ENCODE measurements at places on chromosomes 1 and 21. TPM values are rescaled to one million over a fixed set of nuclear protein-coding genes. Genes with fewer than 3 reads are reported as not detected.

DNA sequence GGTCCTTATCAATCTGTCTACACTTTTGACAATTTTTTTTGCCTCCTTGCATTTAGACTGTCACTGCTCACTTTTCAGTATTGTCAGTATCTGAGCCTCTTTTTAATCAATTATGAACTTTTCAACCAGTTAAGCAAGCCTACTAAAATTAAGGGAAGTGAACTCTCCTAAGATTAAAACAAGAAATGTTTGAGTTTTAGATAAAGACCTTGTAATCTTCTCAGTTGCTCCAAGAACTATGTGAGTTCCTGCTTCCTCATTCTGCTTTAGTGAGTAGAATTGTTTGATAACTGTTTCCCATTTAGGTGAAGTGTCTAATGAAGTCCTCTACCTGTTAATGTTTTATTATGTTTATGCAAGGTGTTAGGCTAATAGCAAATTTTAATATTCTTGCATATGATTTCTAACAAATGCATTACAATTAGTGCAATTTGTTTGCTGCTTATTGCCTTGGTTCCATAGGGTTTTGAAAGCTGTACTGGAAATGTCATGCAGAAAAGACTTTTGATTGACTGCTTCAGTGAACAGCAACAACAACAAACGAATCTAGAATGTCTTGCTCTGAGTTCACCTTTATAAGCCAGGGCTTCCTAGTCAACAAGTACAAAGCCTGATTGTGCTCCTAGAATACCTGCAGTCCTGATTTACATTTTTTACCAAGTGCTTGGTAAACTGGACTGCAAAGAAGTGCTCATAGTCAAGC is 40.9 kb downstream of the PLA2G4A start:
- no peak for DNase-seq

- no peak for DNase-seq
Observed at GRCh38 chr21:16116069-16116468, 386.3 kb downstream of the USP25 start.

DNA sequence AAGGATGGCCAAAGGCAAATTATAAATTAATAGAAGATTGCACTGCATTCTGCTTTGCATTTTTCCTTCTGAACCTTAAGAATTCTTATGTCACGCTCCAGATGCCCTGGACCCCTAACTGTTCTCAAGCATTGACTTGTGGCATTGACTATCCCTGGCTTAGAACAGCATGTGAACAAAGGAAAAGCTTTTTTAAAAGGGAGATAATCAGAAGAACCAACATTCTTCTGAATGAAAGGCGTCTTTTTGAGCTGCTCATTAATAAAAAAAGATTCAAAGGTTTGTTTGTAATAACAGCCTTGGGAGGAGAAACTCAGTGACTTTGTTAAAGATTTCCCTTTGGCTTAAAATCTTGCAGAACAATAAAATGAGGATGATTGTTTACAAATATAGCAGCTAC is 105.5 kb downstream of the TNNI3K start:
- DNase-seq, result no peak

GRCh38 chr1:14725695-14726094 is 127.2 kb downstream of the KAZN start:
- DNase-seq, result no peak

DNA sequence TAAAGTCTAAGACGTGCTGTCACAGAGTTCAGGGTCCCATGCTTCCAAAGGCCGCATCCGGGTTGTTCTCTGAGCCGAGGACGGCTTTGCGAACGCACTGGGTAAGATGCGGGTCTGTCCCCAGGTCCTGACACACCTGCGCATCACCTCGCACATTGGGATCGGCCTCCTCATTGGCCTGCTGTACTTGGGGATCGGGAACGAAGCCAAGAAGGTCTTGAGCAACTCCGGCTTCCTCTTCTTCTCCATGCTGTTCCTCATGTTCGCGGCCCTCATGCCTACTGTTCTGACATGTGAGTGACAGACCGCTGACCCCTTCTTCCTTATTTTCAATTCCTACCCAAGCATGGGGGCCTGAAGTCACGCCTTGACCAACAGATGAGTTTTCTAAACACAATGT is 25.3 kb downstream of the TFF3 start:
- no peak for DNase-seq

GRCh38 chr1:7931446-7931812 is 9.2 kb downstream of the TNFRSF9 start:
- no peak for DNase-seq

GRCh38 chr21:43341378-43342161 is 85.4 kb downstream of the SIK1 start:
- no peak for DNase-seq

- no peak for DNase-seq
Observed at GRCh38 chr1:186682736-186683135, 2.5 kb upstream of the PTGS2 start.

- no peak for DNase-seq
Observed at GRCh38 chr1:109610609-109611307, 8.7 kb downstream of the GNAT2 start.

DNA sequence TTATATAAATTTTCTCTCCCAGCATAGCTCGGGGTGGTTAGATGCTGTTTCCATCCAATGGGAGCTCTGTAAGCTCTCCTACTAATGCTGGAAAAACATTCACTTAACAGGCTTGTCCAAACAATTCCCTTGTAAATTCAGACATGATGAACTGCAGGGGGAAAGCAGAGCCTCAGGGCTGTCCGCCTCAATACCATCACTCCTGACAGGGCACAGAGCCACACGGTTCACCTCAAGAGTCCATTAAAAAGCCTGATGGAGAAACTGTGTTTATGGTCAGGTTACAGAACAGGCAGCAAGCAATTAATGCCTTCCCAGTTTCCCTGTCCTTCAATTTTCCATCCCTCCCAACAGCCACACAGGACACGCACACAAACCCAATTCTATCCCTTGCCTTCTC is 171.0 kb downstream of the BRINP2 start:
- DNase-seq, result no peak

GRCh38 chr1:51000651-51001050 is 30.6 kb downstream of the CDKN2C start:
- DNase-seq, result no peak

DNA sequence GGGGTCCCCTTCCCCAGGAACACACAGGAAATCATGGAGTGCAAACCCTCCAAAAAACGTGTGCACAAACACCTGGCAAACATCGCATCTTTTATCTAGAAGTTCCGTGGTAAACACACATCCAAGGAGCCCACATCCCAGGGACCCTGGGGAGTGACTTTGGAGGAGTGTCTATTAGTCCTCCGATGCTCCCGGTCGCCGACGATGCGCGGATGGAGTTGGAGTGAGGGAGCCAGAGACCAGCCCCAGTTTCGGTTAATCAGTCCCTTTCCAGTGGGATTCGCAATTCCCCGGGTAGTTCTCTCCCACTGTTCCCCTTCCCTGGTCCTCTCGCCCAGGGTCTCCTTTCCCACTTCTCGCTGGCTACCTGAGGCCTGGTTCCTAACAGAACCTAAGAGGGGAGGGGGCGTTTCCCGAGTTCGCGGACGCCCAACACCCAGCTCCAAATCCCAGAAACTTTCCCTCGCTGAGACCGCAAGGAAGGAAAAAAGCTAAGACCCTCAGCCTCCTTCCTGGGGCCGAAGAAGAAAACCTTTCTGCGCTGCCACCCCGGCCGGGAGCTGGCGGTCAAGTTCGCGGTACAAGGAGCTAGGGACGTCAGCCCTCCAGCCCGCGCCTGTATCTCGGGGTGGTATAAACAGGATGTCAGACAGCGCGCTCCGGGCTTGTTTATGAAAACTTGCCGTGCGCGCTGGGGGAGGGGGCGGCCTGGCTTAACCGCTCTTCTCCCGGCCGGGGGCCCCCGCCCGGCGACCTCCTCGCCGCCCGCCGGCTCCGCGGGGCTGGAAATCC is 787 bp downstream of the JAK1 start:
- peak; percentile 35 for DNase-seq

GRCh38 chr1:241749945-241750695 is 97.9 kb upstream of the EXO1 start:
- no peak for DNase-seq

DNA sequence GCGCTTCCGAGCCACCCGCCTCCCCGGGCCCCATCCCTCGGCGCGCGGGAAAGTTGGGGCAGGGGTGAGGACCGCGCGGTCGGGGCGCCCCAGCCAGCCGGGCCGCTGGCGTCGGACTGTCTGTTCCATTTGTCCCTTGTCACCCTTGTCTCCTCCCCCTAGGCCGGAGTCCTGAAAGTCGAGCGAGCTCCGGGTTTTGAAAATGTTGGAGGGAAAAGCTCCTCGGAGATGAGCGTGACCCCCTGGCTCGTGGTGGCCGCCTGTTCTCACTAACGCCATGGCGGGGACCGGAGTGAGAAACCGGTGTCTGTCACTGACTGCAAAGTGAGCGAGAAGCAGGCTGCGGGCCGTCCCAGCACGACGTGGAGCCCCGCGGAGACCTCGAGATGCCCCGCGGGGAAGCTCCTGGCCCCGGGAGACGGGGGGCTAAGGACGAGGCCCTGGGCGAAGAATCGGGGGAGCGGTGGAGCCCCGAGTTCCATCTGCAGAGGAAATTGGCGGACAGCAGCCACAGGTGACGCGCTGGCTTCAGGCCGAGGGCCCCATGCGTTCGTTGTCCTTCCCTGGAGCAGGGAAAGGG is 491 bp downstream of the PER3 start:
- DNase-seq, result no peak

GRCh38 chr1:115310581-115311473 is 27.2 kb downstream of the NGF start:
- DNase-seq, result no peak

DNA sequence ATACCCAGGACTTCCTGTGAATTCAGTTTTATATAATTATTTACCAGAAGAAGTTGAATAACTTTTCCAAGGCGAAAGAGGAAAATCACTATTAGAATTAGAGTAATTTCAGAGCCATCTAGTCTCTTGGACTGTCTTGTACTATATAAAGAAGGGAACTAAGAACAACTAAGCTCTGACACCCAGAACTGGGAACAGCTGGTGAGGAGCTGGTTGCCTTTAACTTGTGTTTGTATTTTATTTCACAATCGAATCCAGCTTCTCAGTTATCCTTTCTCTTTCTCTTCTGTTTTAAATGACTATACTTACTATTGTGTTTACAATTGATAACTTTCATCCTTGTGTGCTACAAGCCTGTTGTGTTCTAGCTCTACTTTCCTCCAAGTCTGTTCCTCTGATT is 8.4 kb downstream of the SNX27 start:
- no peak for DNase-seq

DNA sequence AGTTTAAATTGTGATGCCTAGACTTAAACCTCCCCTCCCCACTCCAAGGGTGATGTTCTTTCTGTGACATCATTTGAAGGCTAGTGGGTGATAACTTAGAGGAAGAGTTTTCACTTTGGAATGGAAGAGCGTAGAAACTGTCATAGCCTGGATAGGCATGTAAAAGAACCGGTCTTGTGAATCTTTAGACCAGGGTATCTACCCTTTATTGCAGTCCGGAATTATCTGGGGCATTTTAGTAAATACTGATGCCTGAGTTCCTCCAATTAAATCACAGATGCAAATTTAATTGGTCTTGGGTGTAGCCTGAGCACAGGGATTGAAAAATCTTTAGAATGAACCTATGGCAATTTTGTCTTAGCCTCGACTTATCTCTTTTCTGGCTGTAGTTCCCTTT is 24.7 kb downstream of the MAN1C1 start:
- no peak for DNase-seq

- peak; percentile 82 for DNase-seq
Observed at GRCh38 chr1:26723013-26723991, 27.5 kb downstream of the ARID1A start.

- no peak for DNase-seq
Observed at GRCh38 chr1:53755874-53756273, 16.9 kb upstream of the GLIS1 start.

DNA sequence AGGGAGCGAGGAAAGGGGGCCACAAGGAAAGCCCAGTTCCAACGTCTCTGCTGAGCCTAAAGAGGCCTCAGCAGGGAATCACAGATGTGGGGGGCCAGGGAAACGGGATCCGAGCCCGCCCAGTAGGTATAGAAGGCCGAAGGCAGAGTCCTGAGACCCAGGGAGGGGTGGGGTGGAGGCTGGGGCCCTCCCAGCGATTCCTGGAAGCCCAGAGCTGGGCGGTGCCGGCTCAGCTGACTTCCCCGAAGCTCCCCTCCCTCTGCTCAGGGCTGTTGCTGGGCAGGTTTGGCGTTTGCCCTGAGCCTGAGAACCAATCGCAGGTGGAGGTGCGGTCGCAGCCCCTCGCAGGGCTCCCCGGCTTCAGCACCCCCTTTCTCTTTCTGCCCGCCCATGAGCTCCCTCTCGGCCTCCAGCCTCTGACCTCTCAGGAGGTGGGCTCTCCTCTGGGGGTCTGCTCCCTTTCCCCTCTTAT is 12.8 kb downstream of the ADAMTSL4 start:
- DNase-seq, result peak; percentile 94

GRCh38 chr1:75067975-75068374 is 66.2 kb upstream of the LHX8 start:
- DNase-seq, result no peak

DNA sequence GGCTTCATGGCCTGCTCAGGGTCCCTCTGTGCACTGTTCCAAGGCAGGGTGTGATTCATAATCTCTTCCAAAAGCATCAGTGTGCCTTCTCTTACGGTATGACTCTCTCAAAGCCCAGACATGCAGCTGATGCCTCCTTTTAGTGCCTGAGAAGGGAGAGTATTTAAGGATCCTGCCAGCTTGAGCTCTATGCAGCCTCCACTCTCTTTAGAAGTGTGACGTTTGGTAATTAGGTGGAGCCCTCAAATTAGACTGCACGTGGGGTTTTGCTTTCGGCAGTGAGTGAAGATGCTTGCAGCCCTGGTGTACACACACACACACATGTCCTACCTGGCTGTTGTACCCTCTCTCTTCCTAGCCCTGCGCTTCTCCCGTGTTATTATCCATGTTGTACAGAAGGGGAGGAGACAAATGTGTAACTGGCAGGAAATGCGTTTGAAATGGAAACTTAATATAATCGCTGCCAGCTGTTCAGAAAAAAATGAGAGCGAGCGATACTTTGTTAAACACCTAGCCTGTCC is 2.6 kb upstream of the C1orf174 start:
- DNase-seq, result no peak

- no peak for DNase-seq
Observed at GRCh38 chr1:100860397-100860991, 34.1 kb downstream of the EXTL2 start.

Gene C1orf185
- total RNA-seq, result not detected

Gene TNFAIP8L2
- not detected for total RNA-seq

Gene ZFP69
- 0.20 TPM for total RNA-seq

Gene AK5
- total RNA-seq, result not detected

Gene DNAJC6
- 0.10 TPM for total RNA-seq

Gene CFAP126
- total RNA-seq, result not detected

Gene DIPK1A
- 0.97 TPM for total RNA-seq

Gene MPL
- 0.79 TPM for total RNA-seq

Gene TMEM240
- 1.4 TPM for total RNA-seq

Gene WDR64
- total RNA-seq, result not detected
